Fibroblast of skin of scalp (primary cell): ENCODE measurements at places on chromosomes 3 and 15.

DNA sequence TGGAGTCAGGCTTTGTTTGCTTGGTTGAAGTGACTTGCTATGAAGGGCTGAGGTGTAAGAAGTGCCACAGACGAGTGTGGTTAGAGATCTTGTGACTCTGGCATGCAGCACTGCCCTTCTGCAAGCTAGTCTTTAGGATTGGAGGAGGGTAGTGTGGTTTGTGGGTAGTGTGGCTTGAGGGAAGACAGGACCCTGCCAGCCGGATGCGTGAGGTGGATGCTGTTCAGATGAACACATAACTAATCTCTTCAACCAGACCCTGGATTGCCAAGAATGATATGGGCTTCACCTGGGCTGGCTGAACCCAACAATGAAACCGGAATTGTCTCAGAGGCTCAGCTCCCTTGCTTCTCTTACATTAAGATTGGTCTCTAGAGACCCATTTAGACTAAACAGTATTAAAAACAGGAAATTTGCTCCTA is 32.7 kb downstream of the STARD9 start:
- DNase-seq: peak; percentile 23

- peak; percentile 17 for DNase-seq
Observed at GRCh38 chr15:62648954-62649353, 393.6 kb upstream of the TPM1 start.

- peak; percentile 43 for DNase-seq
Observed at GRCh38 chr3:194686816-194687637, 1.3 kb downstream of the FAM43A start.

DNA sequence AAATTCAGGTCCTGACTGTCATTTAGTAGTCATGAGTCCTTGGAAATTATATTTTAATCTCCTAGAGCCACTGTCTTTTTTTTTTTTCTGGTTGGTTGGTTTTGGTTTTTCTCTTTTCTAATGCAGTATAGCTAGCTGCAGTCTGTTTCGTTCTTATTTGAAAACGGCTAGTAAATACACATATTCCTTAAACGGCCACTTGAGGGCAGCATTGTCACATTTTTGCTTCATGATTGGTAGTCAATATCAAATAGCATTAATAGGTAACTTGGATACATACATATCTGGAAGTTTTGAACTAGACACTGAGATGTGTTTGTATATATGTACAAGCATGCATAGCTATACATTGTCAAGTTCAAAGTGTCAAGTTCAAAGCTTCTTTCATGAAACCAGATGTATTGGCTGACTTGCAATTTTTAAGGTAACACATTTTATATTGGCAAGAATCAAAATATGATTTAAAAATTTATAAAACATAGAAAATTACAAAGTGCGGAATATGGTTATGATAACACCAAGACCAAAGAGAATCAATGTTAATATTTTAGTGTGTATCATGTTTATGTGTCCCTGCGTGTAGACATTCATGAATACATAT is 22.5 kb downstream of the GABRA5 start:
- peak; percentile 66 for DNase-seq

DNA sequence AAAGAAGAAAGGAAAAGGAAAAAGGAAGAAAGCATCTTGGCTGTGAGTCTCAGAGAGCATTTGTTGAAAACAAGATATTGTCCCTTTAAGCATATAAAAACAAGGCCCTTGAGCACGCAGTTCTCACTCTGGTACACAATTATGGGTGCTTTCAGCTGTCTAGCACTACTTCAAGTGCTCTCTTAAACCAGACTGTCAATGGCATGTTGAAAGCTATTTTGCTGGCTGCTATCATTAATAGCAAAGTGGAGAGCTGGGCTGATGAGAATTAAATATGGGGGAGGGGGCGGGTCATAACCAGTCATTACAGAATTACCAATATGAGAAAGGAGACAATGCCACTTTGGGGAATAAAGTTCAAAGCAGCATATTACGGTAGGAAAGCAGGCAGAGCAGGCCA is 9.3 kb downstream of the TLE3 start:
- no peak for DNase-seq

GRCh38 chr3:50340448-50341329 is at the start of gene RASSF1:
Gene RASSF1 (minus strand): TSS chr3:50340836. CDS start chr3:50340805, 31 bp downstream.
- DNase-seq: peak; percentile 63

DNA sequence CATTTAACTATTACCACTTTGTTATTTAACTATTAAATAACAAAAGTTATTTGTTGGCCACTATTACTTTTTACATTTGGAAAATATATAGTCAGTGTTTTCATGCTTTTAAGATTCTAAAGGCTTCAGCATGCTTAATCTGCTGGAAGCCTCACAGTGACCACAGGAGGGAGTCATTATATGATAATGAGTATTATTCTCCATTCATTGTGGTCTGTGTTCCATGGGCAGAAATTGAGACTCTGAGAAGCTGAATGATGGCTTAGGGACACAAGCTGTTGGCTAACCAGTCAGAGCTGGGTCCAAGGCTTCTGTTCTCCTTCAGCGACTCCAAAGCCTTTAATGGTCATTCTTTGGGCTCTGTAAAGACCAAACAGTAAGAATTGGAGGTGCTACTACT is 64.7 kb downstream of the BFSP2 start:
- peak; percentile 57 for DNase-seq

GRCh38 chr3:147383617-147384016 is 22.7 kb downstream of the ZIC4 start:
- no peak for DNase-seq

GRCh38 chr3:104735691-104736090 is 631.0 kb upstream of the ALCAM start:
- no peak for DNase-seq

DNA sequence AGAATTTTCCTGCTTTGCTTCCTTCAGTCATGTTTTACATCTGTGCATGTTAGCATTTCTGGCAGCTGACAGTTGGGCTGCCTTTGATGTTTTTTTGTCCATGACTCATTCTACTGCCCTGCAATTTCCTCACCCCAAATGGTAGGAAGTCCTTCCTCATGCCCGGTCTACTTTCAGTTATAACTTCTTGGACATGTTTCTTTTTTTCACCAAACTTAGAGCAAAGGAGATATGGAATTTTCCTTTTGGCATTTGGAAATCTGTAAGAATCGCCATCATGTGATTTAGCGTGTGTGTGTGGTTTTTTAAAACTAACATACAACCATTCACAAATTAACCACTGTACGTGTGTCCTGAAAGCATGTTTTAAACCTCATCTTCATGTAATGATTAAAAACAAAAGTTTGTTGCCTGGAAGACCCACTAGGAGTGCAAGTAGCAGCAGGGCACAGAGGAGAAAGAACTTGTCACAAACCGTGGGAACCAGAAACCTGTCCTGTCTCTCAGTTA is 430.7 kb upstream of the CFAP20DC start:
- peak; percentile 77 for DNase-seq

DNA sequence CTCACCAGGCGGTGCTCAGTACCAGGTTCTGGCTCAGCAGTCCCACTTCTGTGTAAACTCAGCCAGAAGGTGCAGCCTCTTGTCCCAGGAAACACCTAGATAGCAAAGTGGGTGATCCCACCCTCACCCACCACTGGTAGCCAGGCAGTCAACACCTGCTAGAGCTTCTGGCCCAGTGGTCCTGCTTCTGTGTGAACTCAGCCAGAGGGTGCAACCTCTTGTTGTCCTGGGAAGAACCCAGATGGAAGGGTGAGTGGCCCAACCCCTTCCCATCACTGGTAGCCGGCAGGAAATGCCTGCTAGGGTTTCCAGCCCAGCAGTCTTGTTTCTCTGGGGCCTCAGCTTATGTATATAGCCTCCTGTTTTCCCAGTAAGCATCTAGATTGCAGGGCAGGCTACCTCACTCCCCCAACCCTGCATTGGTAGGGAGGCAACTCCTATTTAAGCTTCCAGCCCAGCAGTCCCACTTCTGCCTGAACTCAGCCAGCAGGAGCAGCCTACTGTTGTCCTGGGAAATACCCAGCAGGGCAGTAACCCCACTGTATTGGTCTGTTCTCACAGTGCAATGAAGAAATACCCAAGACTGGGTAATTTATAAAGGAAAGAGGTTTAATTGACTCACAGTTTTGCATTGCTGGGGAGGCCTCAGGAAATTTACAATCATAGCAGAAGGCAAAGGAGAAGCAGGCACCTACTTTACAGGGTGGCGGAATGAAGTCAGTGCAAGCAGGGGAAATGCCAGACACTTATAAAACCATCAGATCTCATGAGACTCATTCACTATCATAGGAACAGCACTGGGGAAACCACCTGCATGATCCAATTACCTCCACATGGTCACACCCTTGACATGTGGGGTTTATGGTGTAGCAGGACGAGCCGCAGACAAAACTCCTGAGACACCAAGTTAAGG is 110.6 kb downstream of the DTWD1 start:
- DNase-seq: no peak

GRCh38 chr3:149018247-149018646 is 26.9 kb downstream of the GYG1 start:
- peak; percentile 29 for DNase-seq

DNA sequence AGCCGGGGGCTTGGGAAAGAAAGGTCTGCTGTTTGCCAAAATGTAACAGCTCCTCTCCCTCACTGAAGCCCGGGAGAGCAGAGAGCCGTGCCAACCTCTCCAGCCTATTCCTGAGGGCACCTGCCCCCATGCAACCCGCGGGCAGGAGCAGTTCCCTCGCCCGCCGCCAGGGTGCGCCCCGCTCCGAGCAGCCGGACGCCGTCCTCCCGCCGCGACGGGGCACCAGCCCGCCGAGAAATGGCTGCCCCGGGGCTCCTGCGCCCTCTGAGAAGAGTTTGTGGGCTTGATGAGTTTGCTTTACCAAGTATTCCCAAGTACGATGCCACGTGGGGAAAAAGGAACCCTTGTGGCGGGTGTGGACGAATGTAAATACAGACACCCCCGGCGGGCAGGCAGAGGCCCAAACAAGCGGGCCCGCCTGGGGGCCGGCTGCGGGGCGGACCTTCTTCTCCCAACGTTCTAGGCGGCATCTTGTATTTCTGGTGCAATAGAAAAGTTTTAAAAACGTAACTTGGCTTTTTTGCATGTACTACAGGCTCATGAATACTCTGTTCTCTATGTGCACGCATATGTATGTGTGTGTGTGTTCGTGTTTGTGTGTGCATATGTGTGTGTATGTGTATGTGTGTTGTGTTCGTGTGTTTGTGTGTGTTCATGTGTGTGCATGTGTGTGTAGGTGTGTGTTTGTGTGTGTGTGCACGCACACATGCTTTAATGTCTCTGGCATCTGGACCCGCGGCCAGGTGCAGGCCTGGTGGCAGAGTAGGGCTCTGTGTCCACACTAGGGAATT is 162.9 kb downstream of the CHSY1 start:
- DNase-seq: peak; percentile 56
